Suppressor macrophage (primary cell): ENCODE measurements at places on chromosomes 11 and 22.

DNA sequence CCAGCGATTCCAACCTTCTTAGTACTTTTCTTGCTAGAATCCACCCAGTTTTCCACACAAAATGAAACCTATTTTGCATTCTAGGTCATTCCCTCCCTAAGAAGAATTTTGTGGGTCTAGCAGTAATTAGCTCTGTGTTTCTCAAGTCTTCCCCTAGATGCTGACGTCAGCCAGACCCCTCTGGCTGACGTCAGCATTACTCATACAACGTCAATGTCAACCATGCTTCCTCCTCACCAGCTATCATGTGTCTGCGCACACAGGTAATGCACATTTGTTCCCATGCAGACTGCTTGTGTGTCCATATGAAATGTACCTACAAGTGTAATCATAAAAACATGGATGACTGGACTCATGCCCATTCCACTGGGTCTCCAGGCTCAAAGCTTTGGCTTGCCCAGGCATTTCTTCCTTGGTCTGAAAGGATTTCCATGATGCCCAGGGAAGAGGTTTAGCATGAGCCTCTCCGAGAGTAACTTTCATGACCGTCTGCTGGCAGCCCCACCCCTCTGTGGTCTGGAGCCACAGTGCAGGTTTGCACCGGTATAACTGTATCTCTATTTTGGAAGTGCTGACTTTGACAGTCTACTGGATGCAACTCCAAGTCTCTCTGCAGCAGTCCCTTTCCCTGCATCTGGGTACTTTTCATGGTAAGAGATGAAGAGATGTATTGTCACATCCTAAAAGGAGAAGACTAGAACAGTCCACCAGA is 58.6 kb downstream of the DSCAML1 start:
- peak; percentile 33 for DNase-seq

GRCh38 chr11:65424205-65425104 is 1.9 kb downstream of the NEAT1 start:
- peak; percentile 78 for DNase-seq

DNA sequence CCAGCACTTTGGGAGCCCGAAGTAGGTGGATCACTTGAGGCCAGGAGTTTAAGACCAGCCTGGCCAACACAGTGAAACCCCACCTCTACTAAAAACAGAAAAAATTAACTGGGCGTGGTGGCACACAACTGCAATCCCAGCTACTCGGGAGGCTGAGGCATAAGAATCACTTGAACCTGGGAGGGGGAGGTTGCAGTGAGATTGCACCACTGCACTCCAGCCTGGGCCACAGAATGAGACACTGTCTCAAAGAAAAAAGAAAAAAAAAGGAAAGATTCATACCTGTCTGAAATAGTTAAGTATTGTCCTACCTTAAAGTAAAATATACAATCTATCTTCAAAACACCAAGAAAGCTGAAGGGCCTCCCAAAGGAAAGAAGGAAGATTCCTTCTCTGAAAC is 20.1 kb downstream of the RBFOX2 start:
- no peak for DNase-seq

DNA sequence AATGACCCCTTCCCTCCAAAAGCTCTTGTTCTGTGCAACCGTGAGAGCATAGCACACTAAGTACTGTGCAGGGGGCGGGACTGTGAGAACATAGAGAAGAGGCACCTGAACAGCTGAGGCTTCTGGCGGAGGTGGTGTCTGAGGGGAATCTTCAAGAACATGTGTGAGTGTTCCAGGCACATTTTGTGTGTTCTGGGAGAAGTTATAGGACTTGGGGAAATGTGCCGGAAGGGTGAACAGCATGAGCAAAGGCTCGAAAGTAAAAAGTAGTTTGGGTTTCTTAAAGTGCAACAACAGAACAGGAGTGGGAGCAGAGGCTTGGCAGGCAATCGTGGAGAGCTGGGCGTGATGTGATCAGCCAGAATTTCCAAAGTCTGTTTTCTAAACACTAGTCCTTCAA is 12.4 kb upstream of the SYN3 start:
- no peak for DNase-seq

GRCh38 chr11:29553990-29554389 is 462.8 kb downstream of the KCNA4 start:
- no peak for DNase-seq

DNA sequence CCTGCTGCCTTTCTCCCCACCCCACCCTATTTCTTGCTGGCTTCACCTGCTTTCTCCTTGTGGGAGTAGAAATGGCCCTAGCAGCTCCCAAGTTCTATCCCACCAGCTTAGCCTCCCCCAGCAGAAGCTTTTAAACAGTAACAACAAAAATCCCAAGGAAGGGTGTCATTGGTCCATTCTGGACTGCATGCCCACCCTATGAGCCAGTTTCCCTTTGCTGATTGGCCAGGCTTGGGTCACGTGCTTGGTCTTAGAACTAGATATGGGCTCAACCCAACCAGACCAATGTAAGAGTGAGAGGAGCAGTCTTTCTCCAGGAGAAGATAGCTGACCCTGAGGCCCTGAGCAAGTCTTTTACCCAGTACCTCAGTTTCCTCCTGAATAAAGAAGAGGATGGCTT is 2.3 kb downstream of the MTFP1 start:
- no peak for DNase-seq

GRCh38 chr22:48832592-48832991 is 995.1 kb downstream of the BRD1 start:
- DNase-seq, result peak; percentile 14

GRCh38 chr11:72840780-72841179 is 26.6 kb downstream of the ATG16L2 start:
- DNase-seq, result no peak

- DNase-seq, result peak; percentile 81
These were observed 87.0 kb upstream of the BLID start for GRCh38 chr11:122202951-122203456.

GRCh38 chr11:124865181-124865901 is at the start of gene ROBO3:
Gene ROBO3, plus strand, starts transcription at chr11:124865432. Its CDS starts 146 bp downstream, at chr11:124865578.
- no peak for DNase-seq

DNA sequence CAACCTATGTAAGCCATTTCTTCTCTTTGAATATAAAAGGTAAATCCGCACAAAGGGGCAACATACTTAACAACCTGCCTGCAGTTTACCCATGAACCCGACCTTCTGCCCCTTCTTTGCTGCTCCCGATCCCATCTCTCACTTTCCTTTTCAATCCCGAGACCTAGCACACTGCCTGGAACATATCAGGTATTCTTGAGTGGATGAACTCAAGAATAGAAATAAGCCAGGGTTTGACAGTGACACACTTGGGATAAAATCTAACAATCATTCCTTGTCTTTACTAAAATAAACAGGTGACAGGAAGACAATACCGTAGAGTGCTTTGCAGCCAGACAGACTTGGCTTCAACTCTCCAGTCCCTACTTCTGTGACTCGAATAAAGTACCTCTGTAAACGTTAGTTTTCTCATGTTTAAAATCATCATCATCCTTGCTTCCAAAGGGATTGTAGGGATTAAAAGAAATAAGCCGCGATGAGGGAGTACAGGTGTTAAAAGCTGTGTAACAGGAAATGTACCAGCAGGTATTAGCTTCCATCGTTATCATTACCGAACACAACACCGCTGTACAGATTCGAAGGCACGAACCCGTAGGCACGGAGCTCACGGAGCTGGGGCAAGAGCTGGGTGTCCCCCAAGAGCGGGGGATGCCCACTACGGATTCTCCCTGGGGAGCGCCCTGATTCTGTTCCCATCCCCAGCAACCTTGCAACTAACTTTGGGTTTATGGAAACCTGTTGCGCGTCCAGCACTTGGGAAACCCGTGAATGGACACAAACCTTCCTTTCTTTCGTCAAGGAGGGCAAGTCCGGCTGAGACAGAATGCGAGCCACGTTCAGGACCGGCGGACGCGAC is 720 bp downstream of the UFD1 start:
- no peak for DNase-seq

- DNase-seq, result peak; percentile 85
These were observed 32.9 kb downstream of the CABIN1 start for GRCh38 chr22:24043958-24044357.

DNA sequence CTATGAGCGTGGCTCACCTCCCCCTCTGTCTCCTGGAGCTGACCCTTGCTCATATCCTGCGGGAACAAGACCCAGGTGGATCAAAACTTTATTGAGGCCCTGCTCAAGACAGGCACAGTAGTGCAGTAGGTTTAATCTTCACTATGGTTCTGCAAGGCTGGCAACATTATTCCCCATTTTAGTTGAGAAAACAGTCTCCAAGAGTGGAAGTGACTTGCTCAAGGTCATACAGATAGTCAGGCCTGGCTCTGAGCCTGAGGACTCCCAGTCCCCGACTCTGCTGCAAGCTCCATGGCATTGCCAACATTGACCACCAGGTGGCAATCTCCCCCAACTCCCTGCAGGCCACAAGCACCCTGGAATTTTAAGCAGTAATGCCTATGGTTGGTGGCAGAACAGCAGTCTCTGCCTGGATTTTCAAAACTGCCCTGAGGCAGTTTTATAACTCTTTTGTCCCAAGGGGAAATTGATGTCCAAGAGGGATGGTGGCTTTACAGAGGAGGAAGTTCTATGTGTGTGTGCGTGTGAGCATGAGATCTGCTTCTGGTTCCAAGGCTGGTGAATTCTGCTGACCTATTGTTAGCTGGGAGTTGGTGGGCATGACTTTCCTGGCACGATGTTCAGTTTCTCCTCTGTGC is 34.1 kb downstream of the NEU3 start:
- DNase-seq, result peak; percentile 91

- DNase-seq, result peak; percentile 84
These were observed 21.8 kb upstream of the RRM1 start for GRCh38 chr11:4072668-4073285.

DNA sequence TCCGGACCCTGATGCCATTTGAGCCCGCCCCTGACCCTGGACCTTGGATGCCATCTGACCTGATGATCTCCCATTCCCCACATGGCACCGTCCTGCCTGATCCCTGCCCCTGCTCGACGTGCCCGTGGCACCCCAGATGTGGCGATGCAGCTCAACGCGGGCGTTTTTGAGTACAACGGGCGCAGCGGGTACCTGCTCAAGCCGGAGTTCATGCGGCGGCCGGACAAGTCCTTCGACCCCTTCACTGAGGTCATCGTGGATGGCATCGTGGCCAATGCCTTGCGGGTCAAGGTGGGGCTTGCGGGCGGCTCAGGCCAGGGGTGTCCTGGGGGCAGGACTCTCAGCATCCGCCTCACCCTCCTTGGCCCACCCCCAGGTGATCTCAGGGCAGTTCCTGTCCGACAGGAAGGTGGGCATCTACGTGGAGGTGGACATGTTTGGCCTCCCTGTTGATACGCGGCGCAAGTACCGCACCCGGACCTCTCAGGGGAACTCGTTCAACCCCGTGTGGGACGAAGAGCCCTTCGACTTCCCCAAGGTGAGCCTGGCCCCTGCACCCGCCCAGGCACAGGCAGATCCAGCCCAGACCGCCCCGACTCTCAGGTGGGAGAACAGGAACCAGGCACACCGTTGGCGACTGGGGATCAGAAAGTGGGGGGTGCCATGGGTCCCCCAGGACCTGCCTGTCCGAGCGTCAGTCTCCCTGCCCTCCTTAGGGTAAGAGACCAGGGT is 11.1 kb downstream of the PLCB3 start:
- DNase-seq, result no peak

- DNase-seq, result no peak
These were observed 205.1 kb downstream of the SNX19 start for GRCh38 chr11:130711193-130711592.

- DNase-seq, result no peak
These were observed 66.5 kb upstream of the TMEM45B start for GRCh38 chr11:129749141-129749540.

DNA sequence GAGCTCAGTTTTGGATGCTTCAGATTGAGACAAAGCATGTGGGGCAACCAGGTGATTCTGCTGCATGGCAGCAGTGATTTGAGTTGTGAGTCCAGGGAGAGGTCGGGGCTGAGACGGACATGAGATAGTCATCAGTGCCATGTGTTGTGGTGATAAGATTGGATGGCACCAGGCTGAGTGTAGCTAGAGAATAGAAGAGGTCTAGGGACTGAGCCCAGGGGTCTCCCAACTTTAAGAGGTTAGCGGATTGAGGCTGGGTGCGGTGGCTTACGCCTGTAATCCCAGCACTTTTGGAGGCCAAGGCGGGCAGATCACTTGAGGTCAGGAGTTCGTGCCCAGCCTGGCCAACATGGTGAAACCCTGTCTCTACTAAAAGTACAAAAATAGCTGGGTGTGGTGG is 6.3 kb upstream of the CTSD start:
- no peak for DNase-seq

DNA sequence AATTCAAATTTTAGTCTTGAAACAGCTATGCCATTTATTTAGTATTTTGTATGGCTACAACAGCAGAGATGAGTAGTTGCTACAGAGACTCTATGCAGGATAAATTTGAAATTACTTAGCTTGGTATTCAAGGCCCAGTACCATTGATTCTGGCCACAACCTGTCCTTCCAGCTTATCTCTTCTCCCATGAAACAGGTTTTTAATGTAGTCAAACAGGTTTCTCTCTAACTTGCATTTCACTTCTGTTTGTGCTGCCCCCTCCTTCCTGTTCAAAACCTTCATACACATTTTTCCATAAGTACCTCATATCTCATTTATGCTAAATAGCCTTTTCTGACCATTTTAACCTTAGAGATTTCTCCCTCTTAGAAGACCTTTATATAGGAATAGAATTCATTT is 3.3 kb downstream of the USP47 start:
- DNase-seq, result no peak

DNA sequence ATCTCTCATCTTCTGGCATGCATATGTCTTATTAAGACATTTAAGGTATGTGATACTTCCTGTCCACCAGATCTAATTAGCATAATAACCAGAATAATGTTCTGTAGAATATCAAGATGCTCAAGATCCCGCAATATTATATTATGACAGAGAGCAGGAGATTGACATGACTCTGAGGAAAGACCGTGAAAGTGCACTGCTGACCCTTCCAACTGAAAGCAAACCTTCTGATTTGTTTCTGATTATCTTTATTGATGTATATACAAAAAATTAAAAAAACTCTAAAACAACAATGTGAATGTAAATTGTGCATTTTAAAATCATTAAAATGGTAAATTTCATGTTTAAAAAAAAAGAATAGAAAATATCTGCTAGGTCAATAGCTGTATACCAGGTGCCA is 184.4 kb upstream of the TMEM45B start:
- no peak for DNase-seq

GRCh38 chr22:47839595-47840227 is 1077.3 kb downstream of the TBC1D22A start:
- no peak for DNase-seq

DNA sequence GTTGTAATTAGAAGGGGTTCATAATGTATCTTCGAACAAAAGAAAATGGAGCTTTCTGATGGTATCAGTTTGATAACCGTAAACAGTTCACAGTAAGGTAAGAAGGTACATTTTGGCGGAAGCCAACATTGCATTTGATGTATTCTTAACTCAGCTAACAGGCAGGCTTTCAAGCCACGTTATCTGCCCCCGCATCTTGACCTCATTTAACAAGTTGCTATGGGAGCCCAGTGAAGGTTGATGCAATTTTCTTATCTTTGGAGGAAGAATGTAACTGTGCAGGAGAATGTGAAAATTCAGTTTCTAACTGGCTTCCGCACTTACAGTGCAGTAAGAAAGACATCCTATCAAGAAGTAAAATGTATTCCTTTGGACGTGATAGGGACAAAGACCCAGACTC is 110.6 kb downstream of the ETS1 start:
- no peak for DNase-seq

- peak; percentile 50 for DNase-seq
These were observed 38.2 kb downstream of the SLCO2B1 start for GRCh38 chr11:75189108-75189507.
